ENCODE measurements at places on chromosomes 3 and 15.

DNA sequence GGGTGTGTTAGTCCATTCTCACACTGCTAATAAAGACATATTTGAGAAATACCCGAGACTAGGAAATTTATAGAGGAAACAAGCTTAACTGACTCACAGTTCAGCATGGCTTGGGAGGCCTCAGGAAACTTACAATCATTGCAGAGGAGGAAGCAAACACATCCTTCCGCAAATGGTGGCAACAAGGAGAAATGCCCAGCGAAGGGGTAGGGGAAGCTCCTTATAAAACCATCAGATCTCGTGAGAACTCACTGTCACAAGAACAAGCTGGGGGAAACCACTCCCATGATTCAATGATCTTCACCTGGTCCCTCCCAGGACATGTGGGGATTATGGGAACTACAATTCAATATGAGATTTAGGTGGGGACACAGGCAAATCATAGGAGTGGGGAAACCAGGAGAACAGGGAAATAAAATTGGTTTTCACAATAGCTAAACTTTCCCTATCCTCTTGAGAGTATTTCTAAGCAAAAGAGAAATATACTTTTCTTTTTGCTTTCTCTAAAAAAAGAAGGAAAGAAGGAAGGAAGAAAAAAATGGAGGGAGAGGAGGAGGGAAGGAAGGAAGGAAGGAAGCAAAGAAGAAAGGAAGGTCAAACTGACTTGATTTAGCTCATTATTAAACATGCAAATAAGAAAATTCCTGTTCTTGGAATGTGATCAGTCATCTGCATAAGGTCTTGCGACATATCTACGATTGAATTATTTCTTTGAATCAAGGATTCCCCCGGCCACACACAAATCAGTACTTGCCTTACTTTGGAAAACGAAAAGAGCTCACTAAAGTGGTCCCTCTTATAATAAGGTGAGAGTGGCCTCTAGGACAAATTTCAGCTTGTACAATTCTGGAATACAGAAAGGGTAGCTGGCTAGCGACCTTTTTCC lies 75.2 kb downstream of the LIPC start:
- DNase-seq: no peak

- DNase-seq: no peak
These were observed 8.7 kb downstream of the ATXN7 start for GRCh38 chr3:63872135-63872924.

- no peak for DNase-seq
These were observed 968 bp upstream of the TMEM266 start for GRCh38 chr15:76058714-76059319.

GRCh38 chr3:29936054-29936453 lies 655.2 kb downstream of the RBMS3 start:
- no peak for DNase-seq

DNA sequence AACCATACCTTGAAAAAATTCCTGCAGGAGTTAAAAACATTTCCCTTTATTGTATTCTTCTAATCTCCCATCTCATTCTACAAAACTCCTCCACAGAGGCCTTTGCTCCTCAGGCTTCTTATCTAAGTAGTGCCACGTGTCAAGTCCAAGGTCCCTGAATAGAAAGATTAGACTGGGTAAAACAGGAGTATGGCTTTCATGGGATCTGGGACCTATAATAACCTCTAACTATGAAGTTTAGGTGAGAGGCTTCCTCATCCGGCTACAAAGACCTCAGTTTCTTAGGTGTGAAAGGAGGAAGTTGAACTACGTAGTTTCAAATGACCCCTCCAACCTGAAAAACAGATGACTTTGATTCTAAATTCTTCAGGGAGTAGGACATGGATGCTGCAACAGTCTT lies 20.0 kb downstream of the GPR15 start:
- DNase-seq: no peak

DNA sequence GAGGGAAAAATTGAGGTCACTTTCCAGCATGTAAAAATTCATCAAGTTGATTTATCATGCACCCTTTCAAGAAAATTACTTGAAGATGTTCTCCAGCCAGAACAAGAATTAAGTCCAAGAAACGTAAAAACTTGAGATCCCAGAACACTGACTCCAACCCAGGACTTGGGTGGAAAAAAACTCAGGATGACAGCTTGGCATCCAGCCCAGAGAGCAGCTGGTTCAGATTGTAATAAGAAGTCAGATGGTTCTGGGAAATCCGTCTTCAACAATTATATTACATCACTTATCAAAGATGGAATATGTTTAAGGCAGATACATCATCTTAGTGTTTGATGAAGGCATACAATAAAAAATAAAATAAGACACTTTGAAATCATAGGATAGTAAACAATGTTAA lies 23.0 kb upstream of the DNAJC13 start:
- no peak for DNase-seq

- no peak for DNase-seq
These were observed 11.3 kb downstream of the SELENOS start for GRCh38 chr15:101266034-101266433.

- no peak for DNase-seq
These were observed 190.7 kb upstream of the NDN start for GRCh38 chr15:23877502-23878412.

DNA sequence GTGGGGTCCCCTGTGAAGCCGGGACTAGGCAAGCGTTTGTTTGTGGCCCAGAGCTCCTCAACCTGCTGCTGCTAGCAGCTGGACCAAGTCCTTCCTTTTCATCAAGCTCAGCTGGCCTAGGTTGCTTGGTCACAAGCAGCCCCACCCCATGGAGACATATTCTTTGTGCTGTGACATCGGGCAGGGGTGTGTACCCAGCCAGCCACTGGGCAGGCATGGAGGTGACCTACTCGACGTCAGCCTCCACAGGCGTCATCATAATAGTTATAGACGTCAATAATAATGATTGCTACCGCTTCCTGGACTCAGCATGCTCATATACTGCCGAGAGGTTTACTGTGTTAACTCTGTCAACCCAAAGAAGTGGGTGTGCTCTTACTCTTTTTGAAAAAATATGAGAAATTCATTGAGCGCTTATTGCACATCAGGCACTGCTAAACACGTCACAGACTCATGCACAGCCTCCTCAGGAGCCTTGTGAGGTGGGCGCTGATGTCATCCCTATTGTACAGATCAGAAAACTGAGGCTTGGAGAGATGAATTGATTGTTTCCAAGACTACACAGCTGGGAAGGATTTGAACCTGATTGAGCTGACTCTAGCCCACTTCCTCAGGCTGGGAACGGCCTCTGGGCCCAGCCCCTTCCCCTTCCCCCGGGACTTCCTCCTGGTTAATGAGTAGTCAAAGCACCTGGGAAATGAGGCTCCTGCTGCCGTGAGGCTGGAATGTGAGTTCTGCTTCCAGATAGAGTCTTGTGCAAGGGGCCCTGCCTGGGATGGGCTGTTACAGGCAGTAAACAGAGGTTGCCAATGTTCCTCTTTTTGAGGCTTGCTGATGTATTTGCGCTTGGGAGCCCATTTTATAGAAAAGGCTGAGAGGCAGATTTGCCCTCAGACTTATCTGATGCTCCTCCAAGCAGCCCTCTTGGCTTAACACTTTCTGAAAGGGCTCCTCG lies 16.2 kb downstream of the SLC6A6 start:
- DNase-seq: no peak

GRCh38 chr3:70138606-70139005 lies 139.1 kb downstream of the SAMMSON start:
- no peak for DNase-seq

DNA sequence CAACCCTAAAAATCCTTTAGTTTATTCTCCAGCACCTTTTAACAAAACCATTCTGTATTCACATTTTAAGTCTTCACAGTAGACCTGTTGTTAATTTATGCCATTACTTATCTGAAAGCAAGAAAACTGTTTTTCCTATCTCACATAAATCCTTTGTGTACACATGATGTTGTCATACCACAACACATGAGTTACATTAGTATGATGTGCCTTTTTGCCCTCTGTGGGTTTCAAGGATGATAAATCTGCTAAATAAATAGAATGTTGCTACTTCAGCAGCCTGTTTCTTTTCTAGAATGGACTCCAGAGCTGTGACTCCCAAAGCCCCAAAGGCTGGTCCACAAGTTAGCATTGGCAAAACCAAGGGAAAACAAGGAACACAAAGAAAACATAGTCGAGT lies 151.6 kb downstream of the SERPINI1 start:
- DNase-seq: no peak

- DNase-seq: no peak
These were observed 10.9 kb downstream of the ARL6IP5 start for GRCh38 chr3:69095636-69096035.

GRCh38 chr3:184651904-184652303 lies 60.0 kb downstream of the MAGEF1 start:
- DNase-seq: no peak

DNA sequence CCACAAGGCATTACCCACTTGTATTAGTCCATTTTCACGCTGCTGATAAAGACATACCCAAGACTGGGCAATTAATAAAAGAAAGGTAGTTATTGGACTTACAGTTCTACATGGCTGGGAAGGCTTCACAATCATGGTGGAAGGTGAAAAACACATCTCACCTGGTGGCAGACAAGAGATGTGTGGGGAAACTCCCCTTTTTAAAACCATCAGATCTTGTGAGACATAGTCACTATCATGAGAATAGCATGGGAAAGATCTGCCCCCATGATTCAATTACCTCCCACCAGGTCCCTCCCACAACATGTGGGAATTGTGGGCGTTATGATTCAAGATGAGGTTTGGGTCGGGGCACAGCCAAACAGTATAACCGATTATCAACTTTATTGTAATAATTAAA lies 17.0 kb upstream of the CMC1 start:
- no peak for DNase-seq

- DNase-seq: no peak
These were observed 39.6 kb downstream of the MAP3K13 start for GRCh38 chr3:185402561-185402960.

GRCh38 chr3:42257007-42257406 lies 9.0 kb downstream of the CCK start:
- DNase-seq: no peak

DNA sequence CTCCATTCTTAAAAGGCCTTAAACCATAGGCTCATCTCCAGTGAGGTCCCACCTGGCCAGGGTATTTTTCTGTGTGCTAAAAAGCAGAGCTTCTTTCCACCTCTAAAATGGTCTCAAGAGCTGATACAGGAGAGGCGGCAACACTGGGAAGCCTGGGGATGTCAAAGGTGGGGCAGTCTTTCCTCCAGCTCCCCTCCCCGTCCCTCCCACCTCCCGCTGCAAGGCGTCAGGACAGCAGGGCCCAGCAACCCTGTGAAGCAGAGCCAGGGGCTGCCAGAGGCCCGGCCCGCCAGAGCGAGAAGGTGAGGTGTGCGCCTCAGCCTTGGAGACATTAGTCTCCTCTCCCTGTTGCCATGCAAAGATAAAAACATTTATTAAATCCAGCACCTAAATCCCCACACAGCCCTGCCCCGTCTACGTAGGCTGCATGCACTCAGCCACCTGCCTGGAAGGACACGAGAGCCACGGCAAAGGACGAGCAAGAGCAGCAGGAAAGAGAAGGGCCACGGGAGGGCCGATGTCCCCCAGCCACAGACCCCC lies 75.6 kb downstream of the FAM174B start:
- DNase-seq: no peak

- DNase-seq: no peak
These were observed 20.0 kb upstream of the PLCL2 start for GRCh38 chr3:16864610-16865313.

GRCh38 chr3:152834776-152835600 lies at the start of gene P2RY1:
TSS of gene P2RY1 (plus strand) at chr3:152835131. CDS start at chr3:152835783, 652 bp downstream.
- DNase-seq: no peak

GRCh38 chr15:77014132-77015081 lies 19.5 kb downstream of the PSTPIP1 start:
- no peak for DNase-seq

- DNase-seq: no peak
These were observed 147.0 kb upstream of the PROK2 start for GRCh38 chr3:71931922-71932321.

DNA sequence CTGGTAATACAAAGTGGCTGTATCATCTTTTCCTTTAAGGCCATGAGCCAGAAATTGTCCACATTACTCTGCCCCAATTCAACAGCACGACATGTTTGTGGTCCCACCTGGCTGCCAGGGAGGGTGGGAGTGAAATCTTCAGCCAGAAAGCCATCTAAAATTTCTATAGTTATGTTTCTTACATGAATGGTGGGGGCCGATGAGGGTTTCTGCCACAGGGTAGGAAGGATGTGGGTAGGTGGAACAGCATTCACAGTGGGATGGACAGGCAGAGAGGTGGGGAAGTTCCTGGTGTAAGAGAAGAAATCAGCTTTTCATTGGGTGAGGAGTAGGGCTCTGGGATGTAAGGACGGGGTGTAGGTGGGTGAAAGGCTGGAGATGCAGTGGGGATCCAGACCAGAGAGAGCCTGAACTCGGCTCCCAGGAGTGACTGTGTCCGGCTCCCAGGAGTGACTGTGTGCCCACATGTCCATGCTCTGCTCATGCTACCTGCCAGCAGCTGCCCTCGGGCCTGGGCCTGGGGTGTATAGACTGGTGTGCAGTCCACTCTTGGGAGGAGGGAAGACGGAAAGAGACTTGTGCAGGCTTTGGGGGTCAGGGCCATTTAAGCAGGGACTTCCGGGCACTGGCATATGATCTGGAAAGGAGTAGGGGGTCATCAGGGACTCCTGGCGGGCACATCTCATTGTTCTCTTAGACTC lies 3.8 kb upstream of the FBLN2 start:
- no peak for DNase-seq

- DNase-seq: no peak
These were observed 1.9 kb downstream of the VGLL3 start for GRCh38 chr3:86989006-86989405.

GRCh38 chr3:159260049-159260662 lies 458.3 kb downstream of the MFSD1 start:
- peak; percentile 41 for DNase-seq

GRCh38 chr3:184428561-184429175 lies 48.8 kb downstream of the CHRD start:
- DNase-seq: no peak

GRCh38 chr3:107061466-107061865 lies 315.8 kb upstream of the CCDC54 start:
- no peak for DNase-seq

DNA sequence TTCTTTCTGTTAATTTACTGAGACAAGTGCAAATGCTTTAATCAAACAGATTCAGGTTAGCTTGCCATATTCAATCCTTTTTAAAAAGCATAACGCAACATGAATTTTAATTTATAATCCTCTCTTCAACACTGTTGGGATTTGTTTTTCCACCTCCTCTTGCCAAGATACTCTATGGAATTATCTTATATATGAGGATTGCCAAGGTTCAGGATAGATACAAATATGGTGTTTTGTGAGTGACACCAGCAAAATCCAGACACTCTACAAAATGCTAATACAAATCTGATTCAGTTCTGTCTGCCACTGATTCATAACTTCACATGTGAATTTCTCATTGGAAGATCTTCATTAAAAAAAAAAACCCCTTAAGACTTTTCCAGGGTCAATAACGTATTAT lies 104.8 kb downstream of the FBN1 start:
- DNase-seq: no peak

- no peak for DNase-seq
These were observed 22.7 kb upstream of the GOLGA8B start for GRCh38 chr15:34606131-34606530.

DNA sequence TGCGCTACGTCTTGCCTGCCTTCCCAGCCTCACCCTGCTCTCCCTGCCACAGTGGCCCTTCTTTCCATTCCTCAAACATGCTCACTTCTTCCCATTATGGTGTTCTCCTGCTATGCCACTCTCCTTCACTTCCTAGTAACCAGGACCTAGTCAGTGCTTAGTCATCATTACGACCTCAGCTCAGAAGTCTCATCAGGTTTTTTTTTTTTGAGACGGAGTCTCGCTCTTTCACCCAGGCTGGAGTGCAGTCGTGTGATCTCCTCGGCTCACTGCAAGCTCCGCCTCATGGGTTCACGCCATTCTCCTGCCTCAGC lies 149.5 kb downstream of the GREM1 start:
- no peak for DNase-seq

Data from CD4-positive, alpha-beta T cell treated with Interleukin-10 for 1 hour (primary cell).